Activated CD8-positive, alpha-beta memory T cell treated with anti-CD3 and anti-CD28 coated beads for 1 hour (primary cell): ENCODE measurements at places on chromosomes 7 and 10.

- no peak for DNase-seq
Observed at GRCh38 chr10:29353887-29354561, 65.2 kb downstream of the LYZL1 start.

- DNase-seq: no peak
Observed at GRCh38 chr10:73399063-73399462, 14.8 kb downstream of the ANXA7 start.

- no peak for DNase-seq
Observed at GRCh38 chr7:23021596-23021995, 7.7 kb upstream of the HYCC1 start.

DNA sequence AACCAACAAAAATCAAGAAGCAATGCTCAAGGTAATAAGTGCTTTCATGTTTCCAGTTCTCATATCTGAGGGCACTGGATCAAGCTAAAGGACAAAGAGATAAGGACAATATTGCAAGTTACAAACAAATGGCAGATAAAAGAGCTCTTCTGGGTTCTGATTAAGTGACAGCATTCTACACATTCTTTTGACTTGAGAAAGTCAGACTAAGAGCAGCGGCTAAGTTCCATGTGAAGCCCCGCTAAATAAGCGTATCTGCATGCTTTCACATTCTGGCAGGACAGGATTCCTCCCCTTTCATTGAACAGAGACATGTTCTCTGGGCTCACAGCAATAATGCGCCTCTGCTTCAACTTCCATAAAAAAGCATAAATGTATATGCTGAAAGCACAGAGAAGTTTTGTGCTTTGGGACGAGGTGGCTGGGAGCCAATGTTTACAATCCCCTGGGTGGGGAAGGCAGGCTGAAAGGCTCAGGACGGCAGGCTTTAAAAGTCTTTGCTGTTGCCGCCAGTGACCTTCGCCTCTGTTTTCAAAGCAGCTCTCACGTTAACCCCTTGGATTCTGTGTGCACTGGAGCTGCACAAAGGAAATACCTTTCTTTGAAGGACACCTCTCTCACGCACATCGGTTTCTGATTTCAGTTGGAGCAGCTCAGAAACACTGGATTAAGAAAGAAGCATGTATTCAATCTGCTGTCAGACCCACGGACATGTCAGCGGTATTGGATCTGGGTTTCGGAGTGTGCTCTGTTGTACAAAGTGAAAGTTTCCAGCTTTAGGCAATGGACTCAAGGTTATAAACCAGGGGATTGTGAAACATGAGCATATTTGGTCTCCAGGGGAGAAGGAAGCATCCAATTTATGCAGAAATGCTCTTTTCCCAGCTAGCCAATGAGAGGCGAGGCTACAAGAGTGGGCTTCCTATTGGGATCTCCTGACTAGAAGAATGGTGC lies 105.4 kb upstream of the FAM133B start:
- no peak for DNase-seq

- DNase-seq: no peak
Observed at GRCh38 chr7:74454925-74455288, 1.2 kb downstream of the GTF2IRD1 start.

DNA sequence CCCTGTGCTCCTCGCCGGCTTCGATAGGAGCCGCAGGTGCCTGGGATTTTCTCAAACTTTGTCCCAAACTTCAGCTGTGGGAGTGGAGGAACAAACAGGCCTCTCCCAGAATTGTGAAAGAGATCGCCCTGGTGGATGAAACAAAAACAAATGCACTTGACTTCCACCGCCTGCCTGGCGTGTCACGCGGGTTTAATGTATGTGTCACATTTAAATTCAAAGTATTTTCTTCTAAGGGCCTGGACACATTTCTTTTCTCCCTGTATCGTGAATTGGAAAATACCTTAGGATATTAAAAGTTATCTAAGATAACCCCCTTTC lies 694 bp upstream of the WASL start:
- DNase-seq: no peak

DNA sequence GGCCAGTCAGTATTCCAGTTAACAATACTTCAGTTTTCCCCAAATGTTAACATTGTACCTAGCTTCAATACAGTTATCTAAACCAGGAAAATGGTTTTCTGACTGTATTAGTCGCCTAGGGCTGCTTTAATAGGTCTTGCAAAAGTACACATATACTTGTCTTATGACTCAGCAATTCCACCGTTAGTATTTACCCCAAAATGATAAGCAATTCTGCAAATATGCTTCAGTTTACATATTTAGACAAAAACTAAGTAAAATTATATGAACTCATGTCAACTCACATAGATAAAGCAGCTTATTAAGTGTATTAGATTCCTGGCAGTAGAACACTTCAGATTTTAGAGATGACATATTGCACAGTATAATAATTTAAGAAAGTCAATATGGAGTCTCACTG lies 363.3 kb downstream of the ARL4A start:
- no peak for DNase-seq

DNA sequence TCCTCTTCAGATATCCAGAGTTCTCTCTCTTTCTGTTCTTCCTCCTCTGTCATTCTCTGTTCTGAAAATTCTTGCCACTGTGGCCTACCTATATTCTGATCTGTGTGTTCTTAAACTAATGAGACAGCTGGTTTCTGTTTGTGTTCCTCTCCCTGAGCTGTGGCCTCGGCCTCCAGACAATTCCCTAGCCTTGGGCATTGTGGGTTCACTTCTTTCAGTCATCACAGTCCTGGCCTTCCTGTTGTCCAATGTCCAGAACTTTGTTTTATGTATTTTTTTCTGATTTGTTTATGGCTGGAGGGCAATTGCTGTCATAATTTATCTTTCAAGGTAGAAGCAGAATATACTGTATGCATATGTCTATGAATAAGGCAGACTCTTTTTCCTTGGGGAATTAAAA lies 173.2 kb upstream of the MTPN start:
- DNase-seq: no peak

DNA sequence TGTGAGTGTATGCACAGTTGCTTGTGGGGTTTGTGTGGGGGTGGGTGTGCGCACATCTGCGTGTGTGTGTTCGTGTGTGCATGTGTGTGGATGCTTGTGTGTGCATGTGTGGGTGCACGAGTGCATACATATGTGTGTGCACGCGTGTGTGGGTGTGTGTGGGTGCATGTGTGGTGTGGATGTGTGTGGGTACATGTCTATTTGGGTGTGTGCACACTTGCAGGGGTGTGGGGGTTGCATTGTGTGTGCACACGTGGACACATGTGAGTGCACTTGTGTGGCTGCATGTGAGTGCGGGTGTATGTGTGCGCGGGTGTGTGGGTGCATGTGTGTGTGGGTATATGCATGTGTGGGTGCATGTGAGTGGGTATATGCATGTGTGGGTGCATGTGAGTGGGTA lies 73.7 kb downstream of the NKX6-2 start:
- DNase-seq: no peak

DNA sequence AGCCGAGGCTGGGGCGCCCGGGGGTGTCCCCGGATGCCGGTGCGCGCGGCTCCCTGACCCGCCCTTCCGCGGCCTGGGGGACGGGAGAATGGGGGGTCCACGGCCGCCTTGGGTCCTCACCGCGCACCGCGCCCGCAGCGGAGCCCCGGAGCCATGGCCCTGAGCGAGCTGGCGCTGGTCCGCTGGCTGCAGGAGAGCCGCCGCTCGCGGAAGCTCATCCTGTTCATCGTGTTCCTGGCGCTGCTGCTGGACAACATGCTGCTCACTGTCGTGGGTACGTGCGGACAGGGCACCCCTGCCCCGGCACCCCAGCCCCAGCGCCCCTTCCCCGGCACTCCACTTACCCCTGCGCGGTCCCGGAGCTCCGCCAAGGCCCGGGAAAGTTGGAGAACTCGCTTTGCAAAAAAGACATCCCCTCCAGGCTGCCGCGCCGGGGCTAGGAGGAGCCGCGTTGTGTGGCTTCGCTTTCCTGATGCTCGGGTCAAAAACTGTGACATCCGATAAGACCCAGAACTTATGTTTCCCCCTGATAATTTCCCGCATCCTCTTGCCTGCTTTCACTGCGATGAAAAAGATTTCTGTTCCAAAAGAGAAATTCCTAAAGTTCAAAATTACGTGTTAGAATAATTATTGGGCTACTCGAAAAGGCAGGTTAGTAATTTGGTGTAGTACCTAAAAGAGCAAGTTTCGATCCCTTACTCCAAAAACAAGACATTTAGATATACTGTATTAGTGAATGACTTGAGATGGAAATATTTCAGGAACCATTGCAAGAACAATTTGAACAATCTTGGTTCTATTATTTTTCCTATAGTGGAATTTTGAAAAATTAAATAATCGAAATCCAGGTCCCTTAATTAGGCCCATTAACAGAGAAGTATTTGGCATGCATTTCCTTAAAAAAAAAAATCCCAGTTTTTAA lies 888 bp downstream of the SLC18A2 start:
- DNase-seq: no peak

DNA sequence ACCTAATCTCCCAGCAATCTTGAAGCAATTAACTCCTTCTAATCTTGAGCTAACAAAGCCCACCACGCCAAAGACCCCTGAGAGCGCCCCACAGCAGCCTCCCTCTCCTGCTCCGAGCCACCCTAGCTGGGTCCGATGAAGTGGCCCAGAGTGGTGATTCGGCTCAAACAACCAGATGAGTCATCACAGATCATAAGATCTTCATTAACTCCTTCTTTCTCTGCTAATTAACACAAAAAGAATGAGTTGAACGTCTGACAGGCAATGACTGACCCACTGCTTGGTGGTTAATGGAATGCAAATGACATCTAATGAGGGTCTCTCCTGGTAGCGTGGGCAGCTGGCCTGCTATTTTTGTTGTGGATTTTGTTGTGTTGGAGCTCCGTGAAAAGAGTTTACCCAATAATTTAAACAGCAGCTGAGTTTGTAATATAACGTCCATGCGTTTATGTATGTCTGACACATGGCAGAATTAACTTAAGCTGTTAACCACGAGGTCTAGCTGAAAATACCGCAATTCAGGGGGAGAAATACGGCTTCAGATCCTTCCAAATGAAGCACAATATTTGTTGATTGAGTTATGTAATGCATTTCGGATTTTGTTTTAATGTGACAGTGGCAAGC lies 161.4 kb downstream of the RAB11FIP2 start:
- DNase-seq: no peak

- DNase-seq: no peak
Observed at GRCh38 chr7:117017017-117017451, 63.7 kb downstream of the ST7 start.

- no peak for DNase-seq
Observed at GRCh38 chr7:23791721-23792120, 81.7 kb downstream of the STK31 start.

- DNase-seq: no peak
Observed at GRCh38 chr10:93775356-93775755, 17.6 kb downstream of the LGI1 start.

GRCh38 chr7:50564171-50564570 lies 1.0 kb downstream of the DDC start:
- no peak for DNase-seq

DNA sequence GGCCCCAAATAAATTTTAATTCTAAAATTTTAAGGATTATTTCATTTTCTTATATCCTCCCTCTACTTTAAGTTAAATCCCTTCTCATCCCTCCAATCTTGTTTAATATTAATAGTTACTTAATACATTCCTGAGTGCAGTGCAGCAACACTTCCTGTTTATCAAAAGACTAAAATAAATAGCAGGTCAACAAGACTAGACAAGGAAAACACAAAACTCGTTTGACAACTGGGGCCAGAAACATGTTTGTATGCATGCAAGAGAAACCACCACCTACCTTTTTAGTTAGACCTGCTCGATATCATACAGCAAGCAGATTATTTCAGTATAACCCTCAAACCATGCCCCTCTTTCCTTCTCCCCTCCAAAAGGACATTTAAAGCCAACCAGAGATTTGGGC lies 95.8 kb downstream of the PARD3 start:
- no peak for DNase-seq

DNA sequence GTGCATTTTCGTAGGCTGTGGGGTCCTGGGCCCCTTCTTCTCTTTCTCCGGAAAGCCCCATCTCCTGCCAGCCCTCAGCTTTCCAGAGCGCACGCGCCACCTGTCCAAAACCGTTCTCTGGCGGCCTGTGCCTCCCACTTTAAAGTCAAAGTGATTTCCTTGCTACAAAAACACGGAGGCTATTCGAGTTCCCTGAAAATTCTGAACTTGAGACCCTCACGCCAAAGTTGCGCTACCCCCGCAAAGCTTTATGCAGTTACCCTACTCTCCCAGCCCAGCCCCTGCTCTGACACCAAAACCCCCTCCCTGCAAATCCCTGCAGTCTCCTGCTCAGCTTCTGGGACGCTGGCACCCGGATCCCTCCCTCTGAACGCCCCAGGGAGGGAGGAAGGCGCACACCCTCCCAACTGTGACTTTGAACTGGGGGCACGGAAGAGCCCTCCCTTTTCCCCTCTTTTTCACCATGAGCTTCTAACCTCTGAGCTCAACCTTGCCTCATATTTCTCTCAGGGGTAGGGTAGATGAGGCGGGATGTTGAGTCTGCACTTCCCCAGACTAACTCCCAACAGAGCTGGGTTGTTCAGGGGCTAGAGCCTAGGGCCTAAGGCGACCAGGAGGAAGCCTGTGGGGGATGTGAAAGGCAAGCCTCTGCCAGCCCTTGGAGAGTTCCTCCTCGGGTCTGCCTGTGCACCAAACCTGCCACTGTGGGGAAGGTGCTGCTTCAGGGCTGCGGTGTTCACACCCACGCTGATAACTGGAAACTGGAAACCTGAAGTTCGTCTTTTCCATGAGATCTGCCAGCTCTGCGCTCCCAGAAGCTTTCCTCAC lies 2.7 kb upstream of the PAX4 start:
- DNase-seq: no peak

DNA sequence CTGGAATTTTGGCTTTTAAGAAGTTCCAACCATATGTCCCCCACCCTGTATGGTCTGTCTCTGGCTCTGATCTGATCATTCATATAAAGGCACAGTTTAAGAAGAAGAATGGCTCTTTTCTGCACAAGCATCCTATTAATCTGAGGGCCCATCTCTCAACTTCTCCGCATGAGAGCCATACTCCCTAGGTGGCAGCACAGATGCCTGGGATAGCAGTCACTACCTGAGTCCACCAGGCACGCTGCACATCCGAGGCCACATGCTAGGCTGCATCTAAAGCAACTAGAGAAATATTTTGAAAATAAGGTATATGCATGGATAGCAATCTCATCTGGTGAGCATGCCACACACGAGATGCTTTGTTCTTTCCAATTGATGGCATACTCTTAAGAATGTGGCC lies 565.5 kb downstream of the PARD3 start:
- no peak for DNase-seq

- no peak for DNase-seq
Observed at GRCh38 chr10:8272794-8273425, 218.4 kb downstream of the GATA3 start.

DNA sequence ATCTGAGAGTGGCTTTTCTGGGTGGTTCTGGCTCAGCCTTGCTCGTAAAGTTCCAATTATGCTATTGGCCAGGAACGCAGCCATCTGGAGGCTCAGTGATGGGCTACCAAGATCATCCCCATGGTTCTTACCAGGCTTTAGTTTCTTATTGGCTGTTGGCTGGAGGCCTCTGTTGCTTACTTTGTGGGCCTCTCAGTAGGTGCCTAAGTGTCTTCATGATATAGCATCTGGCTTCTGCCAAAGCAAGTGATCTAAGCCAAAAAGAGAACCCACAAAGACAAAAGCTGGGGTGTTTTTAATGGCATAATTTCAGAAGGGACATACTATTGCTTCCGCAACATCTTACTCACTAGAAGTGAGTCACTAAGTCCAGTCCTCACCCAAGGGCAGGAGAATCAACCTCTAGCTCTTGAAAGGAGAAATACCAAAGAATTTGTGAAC lies 132.0 kb upstream of the MDFIC start:
- DNase-seq: no peak
